ENCODE measurements at places on chromosomes 2 and 18.

DNA sequence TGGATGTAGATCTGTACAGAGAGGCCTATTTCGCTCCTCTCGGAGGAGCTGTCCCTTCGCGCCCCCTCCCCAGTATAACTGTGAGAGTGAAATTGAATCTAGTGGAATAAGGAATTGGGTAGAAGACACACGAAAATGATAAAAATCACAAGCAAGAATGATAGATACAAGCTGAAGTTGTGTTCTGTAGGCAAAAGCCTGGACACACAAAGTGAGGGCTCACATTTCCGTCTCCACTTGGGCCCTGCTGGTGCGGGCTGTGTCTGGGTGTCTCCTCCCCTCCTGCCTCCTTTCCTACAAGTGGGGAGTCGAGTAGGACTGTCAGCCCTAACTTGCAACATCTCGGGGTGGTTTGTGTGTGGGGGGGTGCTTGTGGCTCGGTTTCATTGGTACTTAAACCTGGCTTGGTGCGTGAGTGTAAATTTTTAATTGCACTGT is 457 bp upstream of the SP9 start:
- DNase-seq, result no peak

DNA sequence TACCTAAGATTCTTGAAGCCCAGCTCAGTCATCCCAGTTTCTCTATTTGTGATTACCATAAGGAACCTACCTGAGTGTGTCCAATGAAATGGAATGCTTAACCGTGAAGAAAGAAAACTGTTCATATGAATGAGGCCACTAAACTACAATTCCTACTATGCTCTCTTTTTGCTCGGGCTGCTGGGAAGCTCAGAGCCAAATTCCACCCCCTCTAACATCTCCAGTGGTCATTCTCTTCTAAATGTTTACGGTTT is 8.3 kb downstream of the MYCN start:
- DNase-seq, result no peak

DNA sequence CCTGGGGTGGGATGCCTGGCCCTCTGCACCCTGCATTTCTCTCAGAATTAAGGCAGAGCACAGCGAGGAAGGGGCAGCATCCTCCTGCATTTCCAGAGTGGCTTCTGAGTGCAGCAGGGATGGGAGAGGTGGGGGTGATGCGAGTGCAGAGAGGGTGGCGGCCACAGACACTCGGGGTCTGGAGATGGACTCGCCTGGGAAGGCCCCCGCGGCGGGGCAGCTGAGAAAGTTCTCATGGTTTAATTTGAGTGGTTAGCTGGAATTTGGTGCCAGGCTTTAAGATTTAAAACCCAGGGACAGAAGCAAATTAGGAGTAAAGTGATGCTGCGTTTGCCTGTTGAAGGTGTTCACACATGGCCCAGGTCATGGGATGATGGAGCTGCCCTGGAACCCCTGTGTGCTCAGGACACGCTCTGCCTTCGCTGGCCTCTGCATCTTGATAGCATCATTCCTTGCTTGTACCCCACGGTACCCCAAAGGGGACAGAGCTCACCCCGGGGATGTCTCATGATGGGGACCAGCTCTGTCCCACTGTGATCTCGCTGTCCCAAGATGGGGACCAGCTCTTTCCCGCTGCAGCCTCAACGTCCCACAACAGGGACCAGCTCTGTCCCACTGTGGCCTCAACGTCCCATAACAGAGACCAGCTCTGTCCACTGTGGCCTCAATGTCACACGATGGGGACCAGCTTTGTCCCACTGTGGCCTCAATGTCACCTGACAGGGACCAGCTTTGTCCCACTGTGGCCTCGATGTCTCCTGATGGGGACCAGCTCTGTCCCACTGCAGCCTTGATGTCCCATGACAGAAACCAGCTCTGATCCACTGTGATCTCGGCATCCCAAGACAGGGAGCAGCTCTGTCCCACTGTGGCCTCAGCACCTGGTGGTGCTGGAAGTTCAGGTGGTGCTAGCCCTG is 27.5 kb downstream of the TMEM18 start:
- DNase-seq, result no peak

DNA sequence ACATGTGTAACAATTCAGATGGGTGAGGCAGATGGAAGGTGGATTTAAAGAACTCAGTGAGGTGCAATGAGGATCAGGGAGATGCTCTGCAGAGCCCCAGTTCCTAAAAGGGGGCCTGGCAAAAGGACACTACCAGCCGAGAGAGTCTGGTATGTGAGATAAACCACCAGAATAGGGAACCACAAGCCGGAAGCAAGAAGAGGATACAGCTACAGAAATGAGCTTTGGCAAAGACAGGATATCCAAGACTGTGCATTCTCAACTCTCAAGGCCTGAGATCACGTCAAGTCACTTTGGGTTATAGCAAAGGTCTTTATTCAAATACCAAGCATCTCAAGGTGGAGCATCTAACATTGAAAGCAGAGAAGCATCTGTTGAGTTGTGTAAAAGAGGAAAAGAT is 293.5 kb downstream of the ARHGAP15 start:
- no peak for DNase-seq

- no peak for DNase-seq
Measured at GRCh38 chr2:47741101-47741500, 41.8 kb upstream of the MSH6 start.

- no peak for DNase-seq
Measured at GRCh38 chr18:33749834-33750233, 171.8 kb downstream of the ASXL3 start.

DNA sequence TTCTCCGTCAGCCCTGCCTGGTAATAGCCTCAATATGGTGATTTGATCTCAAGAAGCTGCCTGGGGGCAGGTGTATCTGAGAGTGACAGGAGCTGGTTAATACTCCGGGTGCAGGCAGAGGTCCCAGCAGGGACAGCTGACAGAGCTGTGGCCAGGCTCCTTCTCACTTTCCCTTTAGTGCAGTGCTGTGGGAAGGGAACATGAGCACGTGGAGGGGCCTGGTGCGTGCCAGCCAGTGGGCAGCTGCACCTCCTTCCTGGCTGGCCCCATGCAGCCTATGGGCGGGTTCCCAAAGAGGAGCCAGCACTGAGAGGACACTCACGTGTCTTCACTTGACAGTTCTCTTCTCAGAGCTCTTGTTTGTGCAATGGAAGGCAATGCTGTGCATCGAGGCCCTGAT is 9.1 kb downstream of the CNNM4 start:
- no peak for DNase-seq
